ENCODE measurements at places on chromosomes 2 and 18.
A peak's percentile ranks its signal among the peaks of the same experiment; 100 is the strongest.

GRCh38 chr18:3689986-3690763 lies 240.2 kb downstream of the TGIF1 start:
- no peak for DNase-seq

DNA sequence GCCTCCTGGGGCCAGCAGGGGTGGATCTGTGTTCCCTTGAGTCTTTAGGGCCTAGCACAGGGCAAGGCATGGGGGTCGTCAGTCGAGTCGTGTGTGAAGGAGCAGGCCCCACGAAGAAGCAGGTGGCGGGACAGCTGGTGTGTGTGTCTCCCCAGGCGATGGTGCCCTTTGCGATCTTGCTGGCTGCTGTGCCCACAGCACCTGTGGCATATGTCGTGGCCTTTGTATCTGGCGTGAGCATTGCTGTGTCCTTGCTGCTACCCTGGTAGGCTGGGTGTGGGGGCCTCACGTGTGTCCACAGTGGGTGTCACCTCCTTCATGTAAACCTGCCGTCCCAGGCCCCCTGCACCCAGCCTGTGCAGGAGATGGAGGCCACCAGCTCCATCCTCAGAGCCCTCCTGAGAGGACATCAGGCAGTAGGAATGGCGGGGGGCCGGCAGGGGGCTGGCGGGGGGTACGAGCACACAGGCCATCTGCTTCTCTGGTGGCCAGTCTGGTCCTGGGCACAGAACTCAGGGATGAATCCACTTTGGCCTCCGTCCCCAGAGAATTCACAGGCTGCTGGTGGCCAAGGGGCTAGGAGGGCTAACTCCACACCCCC lies 13.2 kb downstream of the MFSD2B start:
- DNase-seq, result no peak

DNA sequence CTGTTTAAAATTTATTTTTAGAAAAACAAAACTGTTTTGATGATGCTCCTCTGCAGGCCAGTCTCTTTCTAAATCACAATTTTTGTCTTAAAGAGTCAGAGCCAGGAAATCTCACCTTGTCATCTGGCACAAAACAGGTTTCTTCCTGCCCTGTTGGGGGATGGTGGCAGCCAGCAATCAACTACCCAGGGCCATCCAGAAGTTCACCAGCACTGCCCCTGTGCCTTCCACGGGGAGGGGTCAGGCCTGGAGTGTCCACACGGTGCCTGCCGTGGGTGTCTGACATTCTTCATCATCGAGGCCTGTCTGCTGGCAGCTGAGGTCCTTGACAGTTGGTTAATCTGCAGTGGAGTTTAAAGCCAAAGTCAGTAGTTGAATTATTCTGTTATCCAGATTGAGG lies 40.0 kb upstream of the BMP10 start:
- no peak for DNase-seq

DNA sequence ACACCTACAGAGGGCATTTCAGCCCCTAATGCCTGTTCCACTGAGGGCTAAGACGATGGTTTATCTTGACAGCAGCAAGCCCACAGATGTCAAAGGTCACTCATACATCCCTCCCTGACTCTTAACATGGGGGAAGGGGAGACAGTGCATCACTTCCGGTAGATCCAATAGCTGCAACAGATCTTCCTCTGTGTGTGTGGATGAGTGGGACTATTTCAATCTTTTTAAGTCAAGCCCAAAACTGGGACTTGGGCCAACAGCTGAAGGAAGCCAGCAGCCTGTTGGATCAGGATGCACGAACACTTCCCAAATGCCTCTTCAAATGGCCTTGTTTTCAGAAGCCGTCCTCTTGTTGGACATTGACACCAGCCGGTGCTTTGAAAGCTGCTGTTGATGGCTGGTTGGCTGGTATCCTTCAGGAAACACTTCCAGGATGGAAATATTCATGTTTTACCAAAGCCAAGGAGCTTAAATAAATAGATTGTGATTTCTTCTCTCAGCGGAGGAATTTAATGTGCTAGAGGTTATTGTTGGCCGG lies 59.2 kb downstream of the IL1R2 start:
- DNase-seq, result peak; percentile 84

DNA sequence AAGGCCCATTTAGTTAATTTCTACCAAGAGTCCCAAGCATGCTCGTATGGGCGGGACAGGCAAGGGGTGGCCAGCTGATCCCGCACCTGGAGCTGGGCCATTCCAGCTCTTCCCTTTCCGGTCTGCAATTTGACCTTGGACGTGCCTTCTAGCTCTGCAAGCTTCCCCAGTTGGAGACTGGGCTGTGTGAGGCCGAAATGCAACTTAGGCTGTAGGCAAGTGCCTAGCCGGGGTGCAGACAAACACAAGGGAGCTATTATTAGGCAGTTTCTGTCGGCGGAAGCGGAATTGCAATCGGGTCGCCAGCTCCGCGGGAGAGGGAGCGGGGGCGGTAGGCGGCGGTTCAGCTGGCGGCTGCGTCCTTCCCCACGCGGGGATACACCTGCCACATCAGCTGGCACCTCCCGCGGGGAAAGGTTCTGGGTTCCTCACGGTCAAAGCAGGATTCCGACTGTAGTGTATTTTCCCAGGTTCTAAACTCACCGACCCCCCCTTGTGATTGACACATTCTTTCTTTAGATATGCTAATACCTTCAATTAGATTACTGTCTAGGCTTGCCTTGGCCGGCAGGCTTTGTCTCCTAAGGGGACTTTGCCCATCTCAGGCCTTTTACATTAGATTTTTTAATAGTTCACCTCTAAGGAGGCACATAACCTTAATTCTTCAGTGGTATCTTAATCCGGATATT lies 17.1 kb upstream of the ZNF532 start:
- no peak for DNase-seq

GRCh38 chr2:39099870-39100728 lies 20.8 kb downstream of the SOS1 start:
- peak; percentile 17 for DNase-seq

GRCh38 chr2:26891-27290 lies 19.4 kb downstream of the FAM110C start:
- DNase-seq, result no peak

DNA sequence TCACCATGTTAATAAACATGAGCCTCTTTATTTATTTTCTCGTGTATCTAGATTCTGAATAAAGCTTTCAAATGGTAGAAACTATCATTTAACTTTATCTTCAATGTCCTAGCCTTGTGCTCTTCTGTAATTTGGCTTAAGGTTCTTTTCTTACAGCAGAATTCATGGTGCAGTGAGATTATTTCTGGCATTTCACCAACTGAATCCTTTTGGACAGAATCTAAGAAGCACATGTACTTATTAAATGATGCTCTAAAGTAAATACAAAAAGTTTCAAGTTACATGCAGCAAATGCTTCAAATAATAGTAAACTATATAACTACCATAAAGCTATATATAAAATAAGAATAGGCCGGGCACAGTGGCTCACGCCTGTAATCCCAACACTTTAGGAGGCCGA lies 65.9 kb downstream of the AP1S3 start:
- no peak for DNase-seq

- DNase-seq, result peak; percentile 92
Observed at GRCh38 chr2:234881413-234882241, 70.2 kb upstream of the SH3BP4 start.

GRCh38 chr2:105052773-105053172 lies 14.9 kb downstream of the MRPS9 start:
- DNase-seq, result no peak

GRCh38 chr2:210541290-210541902 lies 15.0 kb upstream of the CPS1 start:
- DNase-seq, result no peak

DNA sequence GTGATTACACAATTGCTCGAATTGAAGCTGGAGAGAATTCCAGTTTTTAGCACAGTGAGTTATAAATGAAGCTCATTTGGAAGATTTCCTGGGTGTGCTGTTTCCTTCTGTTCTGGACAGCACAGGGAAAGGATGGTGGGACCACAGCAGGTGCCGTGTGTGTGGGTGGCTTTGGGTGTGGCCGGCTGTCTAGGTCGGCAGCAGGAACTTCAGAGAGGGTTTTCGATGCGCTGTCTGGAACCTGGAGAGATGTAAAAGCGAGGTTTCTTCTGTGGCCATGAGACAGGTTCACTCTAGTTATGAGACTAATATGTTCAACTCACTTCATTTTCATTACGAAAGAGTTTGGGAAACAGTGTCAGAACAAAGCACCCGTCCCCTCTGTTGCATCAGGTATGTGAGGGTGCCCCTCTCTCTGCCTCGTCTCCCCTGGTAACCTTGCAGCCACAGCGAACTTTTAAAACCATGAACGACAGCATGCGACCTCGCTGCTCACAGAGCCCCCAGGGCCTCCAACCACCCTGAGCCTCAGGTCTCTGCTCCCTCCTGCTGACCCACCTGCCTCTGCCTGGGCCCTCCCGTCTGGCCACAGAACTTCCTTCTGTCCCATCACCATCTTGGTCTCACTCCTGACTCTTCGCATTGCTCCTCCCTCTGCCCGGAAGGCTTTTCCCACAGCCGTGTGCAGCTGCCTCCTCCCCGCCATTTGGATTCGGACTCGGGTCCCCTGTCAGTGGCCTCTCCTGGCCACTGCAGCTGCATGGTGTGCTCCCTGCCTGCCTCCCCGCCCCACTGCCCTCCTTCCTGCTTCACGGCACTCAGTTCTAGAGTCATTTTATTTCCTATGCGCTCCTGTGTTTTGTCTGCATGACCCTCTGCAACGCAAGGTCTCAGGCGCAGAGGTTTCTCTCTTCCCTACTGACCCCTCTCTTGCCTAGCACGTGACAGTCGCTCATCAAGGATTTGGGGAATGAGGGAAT lies 151.2 kb downstream of the NDUFA10 start:
- DNase-seq, result no peak

DNA sequence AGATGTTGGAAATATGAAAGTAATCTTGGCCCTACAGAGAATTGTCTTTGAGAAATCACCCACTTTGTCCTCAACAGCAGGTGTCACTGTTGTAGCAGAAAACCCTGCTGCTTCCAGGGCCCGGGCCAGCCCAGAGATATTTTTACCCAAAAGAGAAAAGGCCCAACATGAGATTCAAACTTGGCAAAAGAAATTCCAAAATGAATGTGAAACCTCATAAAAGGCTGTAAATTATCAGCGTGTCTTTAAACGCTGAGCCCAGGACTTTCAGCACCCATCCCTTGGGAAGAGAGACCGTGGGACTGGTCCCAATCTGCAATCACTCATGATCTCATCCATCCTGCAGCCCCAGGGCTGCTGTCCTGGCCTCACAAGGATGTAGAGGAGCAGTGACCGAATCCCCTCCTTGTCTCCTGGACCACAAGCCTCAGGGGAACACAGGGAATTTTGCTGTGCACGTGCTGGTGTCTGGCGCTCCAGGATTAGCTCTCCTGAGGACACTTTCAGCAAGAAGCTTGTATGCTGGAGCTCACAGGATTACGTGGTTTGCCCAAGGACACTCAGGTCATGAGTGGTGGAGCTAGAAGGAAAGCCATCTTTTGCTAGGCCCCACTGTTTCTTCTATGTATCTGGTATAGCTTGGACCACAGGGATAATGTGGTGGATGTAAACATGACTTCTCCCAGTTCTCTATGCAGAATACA lies 202.1 kb downstream of the RNF144A start:
- DNase-seq, result peak; percentile 48

DNA sequence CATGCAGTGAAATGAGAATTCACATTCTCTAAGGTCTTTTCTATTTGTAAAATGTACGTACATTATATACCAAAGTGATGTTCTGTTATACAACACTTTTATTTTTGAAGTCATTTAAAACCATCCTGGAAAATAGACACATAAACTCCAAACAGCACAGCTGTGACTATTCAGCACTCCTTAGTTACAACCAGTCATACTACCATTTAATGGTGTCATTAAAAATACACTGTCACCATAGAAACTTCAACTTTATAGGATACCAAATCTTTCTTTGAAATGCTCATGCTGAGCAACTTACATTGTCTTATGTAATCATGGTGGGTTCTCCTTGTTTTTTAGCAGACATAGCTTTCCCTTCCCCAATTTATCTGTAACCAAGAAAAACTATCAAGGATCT lies 85.3 kb downstream of the METTL4 start:
- DNase-seq, result no peak

DNA sequence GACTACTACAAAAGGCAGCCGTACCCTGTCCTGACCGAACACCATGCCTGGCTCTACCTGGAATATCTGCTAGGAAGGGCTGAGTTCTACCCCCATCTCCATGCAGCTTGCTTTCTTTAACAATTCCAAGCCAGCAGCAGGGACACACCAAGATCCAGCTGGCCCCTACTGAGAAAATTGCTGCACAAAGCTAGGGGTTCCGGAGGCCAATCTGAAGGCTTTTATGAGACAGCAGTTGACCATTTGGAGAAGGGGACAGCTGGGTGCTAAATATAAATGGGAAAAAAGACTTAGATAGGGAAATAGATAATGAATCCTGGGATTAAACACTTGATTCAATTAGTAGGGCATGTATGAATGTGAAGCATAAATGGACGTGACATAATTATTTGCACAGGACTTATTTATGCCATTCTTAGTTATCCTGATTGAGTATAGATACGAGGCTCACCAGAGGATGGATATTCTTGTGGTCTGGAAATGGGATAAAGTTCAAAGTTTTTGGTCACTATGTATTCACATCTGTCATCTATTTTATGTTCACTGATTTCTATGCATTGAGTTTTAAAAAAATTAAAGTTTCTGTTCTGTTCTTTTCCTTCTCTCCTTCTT lies 204.0 kb downstream of the ZNF521 start:
- DNase-seq, result no peak

GRCh38 chr18:48125724-48126123 lies 195.3 kb upstream of the SMAD2 start:
- DNase-seq, result no peak

- no peak for DNase-seq
Observed at GRCh38 chr18:7259475-7259874, 28.6 kb downstream of the LRRC30 start.

DNA sequence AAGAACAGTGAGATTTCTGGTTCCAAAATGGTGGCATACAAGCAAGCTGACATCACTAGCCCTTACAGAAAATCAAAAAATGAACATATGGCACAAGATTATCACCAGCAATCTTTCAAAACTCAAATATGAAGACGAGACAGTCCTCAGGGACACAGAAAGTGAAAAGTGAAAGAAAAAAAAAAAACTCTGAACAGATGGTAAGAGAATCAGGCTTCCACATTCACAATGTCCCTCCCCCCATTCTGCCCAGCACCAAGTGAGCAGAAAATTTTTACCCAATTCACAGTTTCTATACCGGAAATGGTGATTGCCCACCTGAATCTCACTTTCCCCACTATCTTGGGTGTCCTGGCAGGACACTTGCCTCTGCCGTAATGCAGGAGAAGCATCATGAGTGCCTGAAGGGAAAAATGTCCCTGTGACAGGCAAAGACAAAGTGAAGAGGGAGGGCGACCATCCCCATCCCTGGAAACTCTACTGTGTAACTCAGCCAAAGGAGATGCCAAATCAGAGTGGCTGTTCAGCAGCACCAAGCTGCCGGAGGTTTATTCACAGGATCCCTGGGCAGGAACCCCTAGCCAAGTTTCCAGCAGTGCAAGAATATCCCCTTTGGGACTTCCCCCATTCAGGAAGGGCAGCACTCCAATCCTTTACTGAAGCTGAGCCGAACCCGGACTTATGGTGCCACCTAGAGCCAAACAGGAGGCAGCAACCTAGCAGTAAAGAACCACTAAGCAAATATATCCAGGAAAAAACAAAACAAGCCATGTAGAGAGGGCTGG lies 312.2 kb downstream of the LRATD1 start:
- DNase-seq, result peak; percentile 24

Data from astrocyte of the spinal cord (primary cell).